ENCODE measurements at places on chromosomes 3 and 15. TPM values are rescaled to one million over a fixed set of nuclear protein-coding genes. Genes with fewer than 3 reads are reported as not detected.

GRCh38 chr15:38843736-38844590 lies 279.3 kb upstream of the RASGRP1 start:
- peak overlapping the region; percentile 91 for H3K27ac ChIP-seq
- H3K4me1 ChIP-seq = peaks cover 63% of the 10 kb centered on the region
- H3K4me3 ChIP-seq = no peak overlapping the region
- DNase-seq = no peak

- no peak for DNase-seq
- H3K4me3 ChIP-seq = no peak overlapping the region
- H3K4me1 ChIP-seq = no peaks in the 10 kb centered on the region
- no peak overlapping the region for H3K27ac ChIP-seq
These were observed 54.9 kb upstream of the COL6A6 start for GRCh38 chr3:130462089-130462488.

DNA sequence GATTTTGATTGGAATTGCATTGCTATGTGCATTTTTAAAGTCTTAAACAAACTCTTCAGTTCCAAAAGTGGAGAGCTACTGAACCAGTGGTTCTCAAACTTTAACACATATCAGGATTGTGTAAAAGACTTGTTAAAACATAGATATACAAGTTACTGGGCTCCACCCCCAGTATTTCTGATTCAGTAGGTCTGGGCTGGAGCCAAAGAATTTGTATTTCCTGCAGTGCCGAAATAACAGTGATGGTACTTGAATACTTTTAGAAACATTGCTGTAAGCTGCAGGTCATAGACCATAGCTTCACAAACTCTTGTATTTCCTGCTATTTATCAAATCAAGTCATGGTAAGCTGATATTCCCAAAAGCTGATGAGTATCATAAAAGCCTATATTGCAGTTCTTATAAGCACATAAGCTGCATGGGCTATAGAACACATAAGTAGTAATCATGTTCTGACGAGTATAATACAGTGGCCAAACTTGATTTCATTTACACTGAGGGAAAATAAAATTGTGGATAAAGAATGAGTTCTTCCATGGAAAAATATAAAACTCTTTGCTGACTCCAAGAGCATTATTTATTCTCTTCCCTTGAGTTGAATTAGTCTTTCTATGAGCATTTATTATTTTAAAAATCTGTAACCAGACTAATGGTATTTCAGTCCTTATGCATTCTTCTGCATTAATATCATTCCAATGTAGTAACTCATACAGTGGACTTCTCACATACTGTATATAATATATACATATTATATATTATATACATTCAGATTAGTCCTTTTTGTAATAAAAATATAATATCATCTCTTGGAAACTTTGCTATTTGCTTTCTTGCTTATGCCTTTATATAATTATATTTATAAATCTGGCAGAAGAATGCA lies 550.5 kb upstream of the AGTR1 start:
- H3K4me3 ChIP-seq = no peak overlapping the region
- no peak for DNase-seq
- H3K27me3 ChIP-seq = no peaks in the 10 kb centered on the region
- H3K27ac ChIP-seq = peak overlapping the region; percentile 77
- H3K36me3 ChIP-seq = no peaks in the 10 kb centered on the region

DNA sequence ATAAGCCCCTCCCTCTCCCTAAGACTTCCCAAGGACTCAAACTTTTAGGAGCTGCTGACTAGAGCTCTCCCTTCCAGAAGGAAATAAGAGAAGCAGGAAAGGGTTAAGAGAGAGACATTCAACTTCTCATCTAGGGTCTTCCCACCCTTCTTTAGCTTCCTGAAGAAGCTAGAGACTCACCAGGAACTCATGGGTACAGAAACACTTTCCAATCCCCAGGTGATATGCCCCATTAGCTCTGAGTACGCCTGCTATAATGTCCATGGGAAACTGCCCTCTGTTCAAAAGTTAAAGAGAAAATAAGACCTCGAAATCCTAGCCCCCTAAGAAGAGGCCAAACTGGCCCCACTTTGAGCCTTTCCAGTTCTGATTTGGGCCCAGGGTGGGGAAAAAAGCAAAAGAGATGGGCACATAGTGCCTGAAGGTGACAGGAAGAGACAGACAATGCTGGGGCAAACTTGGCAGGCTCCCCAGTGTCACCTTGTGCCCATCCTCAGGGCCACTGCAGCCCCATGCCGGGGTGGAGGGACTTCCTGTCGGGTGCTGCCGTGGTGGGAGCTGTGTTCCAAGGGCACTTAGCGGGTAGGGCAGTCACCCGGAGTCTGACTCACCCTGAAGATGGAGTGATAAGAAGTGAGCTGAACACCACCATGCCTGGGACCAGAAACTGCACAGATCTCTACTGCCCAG lies 29.5 kb downstream of the CCDC12 start:
- peaks cover 6% of the 10 kb centered on the region for H3K36me3 ChIP-seq
- DNase-seq = no peak
- peaks cover 53% of the 10 kb centered on the region for H3K4me1 ChIP-seq
- no peak overlapping the region for H3K27ac ChIP-seq
- H3K4me3 ChIP-seq = no peak overlapping the region
- H3K27me3 ChIP-seq = no peaks in the 10 kb centered on the region

GRCh38 chr3:157175691-157176507 lies 16.0 kb upstream of the CCNL1 start:
- no peaks in the 10 kb centered on the region for H3K36me3 ChIP-seq
- H3K4me1 ChIP-seq = peaks cover 22% of the 10 kb centered on the region
- peaks cover 4% of the 10 kb centered on the region for H3K27me3 ChIP-seq
- DNase-seq = no peak

- H3K36me3 ChIP-seq = peaks cover 11% of the 10 kb centered on the region
- no peaks in the 10 kb centered on the region for H3K27me3 ChIP-seq
- H3K4me1 ChIP-seq = peaks cover 29% of the 10 kb centered on the region
- H3K27ac ChIP-seq = peak overlapping the region; percentile 67
These were observed 76.5 kb downstream of the MBNL1 start for GRCh38 chr3:152345233-152345632.

DNA sequence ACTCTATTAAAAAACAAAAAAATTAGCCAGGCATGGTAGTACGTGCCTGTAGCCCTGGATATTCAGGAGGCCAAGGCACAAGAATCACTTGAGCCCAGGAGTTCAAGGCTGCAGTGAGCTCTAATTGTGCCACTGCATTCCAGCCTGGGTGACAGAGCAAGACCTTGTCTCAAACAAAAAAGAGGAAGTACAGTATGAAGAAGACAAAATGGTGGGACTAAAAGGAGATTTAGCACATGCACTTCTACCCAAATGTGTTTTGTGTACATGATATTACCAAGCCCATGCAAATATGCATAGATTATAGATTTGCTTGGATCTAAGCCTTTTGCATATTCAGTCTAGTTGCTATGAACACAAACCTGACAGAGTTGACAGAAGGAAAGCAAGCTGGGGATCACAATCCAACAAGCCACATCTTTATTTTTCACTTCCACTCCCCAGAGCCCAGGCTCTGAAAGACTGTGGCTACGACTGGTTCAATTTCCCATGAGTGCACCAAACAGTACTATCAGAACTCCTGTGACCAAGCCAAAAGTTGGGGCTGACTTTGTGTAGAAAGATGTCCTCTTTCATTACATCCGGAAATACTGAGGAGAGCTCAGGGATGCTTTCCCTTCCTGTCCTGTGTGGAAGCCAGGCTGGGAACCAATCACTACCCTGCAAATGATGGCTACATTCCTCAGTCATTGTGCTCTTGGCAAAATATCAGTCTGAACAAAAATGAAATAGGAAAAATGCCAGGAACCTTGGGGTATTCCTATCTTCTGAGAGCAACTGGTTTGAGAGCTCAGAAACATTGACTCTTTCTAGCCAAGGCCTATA lies 49.4 kb downstream of the TGM4 start:
- DNase-seq = no peak
- no peak overlapping the region for H3K27ac ChIP-seq
- no peak overlapping the region for H3K4me3 ChIP-seq
- no peaks in the 10 kb centered on the region for H3K27me3 ChIP-seq

DNA sequence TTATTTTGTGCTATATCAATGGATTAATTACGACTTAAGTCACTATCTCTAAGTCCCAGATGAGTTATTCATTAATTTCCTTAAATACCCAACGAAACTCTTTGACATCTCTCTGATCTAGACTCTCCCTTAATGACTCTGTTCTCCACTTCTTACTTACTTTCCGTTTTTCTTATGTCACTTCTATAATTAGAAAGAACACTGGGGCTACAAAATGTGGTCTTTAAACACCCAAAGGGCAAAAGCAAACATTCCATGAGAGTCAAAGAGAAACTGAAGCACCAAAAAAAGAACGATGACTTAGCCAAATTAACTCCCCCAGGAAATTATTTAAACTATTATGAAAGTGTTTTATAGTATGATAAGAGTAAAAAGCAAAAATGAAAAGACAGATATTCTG lies 166.4 kb upstream of the UBE2E2 start:
- H3K4me3 ChIP-seq = no peak overlapping the region
- peaks cover 11% of the 10 kb centered on the region for H3K36me3 ChIP-seq
- H3K27ac ChIP-seq = peak overlapping the region; percentile 24
- peaks cover 9% of the 10 kb centered on the region for H3K27me3 ChIP-seq
- no peak for DNase-seq

DNA sequence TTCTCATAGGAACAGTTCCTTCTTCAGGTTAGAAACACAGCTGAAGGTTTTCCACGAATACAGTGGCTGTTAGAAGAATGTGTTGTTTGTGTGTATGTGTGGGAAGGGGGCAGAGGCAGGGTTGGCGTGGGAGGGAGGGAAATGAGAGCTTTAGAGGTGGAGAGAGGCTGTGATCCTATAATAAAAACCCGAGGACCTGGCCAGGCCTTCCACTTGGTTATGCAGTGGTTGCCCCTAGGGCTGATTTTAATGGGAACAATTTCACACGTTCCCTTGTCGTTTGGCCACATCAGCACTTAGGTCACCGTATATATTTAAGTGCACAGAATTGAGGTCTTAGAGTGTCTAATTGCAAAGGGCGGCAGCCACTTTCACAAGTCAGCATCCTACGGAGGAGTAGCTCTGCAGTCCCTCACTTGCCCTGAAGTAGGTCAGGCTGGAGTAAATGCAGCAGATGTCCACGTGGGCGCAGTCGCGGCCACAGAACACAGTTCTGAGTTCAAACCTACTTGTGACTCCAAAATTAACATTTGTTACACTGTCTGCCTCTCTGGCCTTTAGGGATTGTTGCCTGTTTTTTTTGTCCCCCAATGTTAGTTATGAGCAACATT lies 85.6 kb downstream of the PDCD6IP start:
- DNase-seq = no peak
- peak overlapping the region; percentile 61 for H3K27ac ChIP-seq
- H3K4me1 ChIP-seq = peaks cover 22% of the 10 kb centered on the region
- H3K27me3 ChIP-seq = no peaks in the 10 kb centered on the region
- no peak overlapping the region for H3K4me3 ChIP-seq

DNA sequence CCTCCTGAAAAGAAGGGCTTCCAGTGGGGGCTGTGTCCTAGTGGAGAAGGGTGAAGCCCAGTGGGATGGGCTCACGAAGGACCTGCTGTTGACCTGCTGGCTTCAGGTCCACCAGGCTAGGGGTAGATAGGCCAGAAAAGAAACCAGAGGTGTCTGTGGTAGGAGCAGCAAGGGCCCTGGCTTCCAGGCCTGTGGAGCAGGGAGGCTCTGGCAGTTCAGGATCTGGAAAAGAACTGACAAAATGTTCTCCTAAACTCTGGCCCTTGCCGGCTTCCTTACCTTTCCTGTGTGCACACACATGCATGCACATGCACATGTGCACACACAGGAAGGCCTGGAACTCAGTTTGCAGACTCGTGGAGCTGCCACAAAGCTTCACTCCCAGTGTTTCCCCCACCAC lies 49.7 kb downstream of the ABHD2 start:
- no peak for DNase-seq
- no peaks in the 10 kb centered on the region for H3K27me3 ChIP-seq
- H3K4me1 ChIP-seq = peaks cover 79% of the 10 kb centered on the region

ADCY5 gene
- 15.3 TPM for total RNA-seq

MITF gene
- total RNA-seq = 6.1 TPM

PLA2G4B gene
- total RNA-seq = 3.2 TPM
